ENCODE measurements at places on chromosomes 3 and 15.

DNA sequence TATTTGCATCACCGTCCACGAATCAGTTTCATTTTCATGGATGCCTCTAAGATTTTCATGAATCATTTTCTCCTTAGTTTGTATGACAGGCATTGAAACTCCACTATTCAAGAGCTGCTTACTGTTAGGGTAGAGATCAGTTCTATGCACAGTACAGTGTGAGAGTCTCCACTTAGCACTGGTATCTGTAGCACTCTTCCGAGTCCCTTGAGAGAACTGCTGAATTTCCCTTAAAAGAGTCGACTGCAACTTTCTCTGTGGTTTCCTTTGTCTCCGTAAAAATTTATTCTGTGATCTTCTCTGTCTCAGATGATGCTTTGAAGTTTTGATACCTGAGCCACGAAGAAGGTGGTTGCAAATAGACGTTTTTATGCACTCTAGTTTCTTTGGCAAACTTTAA is 14.8 kb downstream of the GTPBP8 start:
- no peak for DNase-seq

GRCh38 chr3:189158034-189158433 is 13.7 kb upstream of the TPRG1 start:
- no peak for DNase-seq

DNA sequence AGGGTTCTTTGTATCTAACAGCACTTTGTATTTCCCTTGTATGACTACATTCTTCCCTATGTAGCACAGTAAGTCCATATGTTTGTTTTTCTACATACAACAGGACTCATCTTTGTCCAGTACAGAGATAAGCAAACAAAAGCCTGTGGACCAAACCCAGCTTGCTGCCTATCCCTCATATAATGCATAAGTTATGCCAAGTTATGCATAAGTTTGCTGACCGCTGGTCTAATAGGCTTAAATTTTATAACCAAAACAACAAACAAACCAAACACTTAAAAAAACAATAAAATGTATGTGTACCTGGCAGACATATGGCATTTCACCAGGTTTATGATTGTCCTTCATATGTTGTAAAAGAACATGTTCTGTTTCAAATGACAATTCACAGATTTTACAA is 56.0 kb downstream of the ZNF280D start:
- no peak for DNase-seq

GRCh38 chr3:147200545-147200944 is 205.8 kb downstream of the ZIC4 start:
- DNase-seq, result no peak

GRCh38 chr3:3851621-3852323 is 52.5 kb downstream of the LRRN1 start:
- DNase-seq, result no peak

GRCh38 chr15:75349851-75350588 is 3.2 kb downstream of the NEIL1 start:
- DNase-seq, result no peak

- DNase-seq, result no peak
Measured at GRCh38 chr3:57805266-57805665, 49.2 kb downstream of the SLMAP start.

DNA sequence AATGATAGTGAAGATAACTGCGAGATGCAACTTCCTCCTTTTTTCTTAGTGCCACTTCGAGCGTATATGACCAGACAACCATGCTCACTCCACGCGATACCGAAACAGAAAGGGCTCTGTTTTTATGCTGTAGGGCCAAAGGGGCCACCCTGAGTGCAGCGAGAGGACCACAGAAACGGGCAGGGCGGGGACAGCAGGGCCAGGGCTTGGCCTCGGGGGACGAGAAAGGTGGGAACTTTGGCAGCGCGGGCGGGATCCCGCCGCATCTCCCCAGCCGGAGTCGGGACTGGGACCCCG is 483 bp downstream of the VPS13C start:
- DNase-seq, result peak; percentile 58

GRCh38 chr3:186260726-186261125 is 101.3 kb downstream of the DGKG start:
- no peak for DNase-seq

GRCh38 chr3:140717921-140718320 is 40.1 kb downstream of the TRIM42 start:
- peak; percentile 78 for DNase-seq

DNA sequence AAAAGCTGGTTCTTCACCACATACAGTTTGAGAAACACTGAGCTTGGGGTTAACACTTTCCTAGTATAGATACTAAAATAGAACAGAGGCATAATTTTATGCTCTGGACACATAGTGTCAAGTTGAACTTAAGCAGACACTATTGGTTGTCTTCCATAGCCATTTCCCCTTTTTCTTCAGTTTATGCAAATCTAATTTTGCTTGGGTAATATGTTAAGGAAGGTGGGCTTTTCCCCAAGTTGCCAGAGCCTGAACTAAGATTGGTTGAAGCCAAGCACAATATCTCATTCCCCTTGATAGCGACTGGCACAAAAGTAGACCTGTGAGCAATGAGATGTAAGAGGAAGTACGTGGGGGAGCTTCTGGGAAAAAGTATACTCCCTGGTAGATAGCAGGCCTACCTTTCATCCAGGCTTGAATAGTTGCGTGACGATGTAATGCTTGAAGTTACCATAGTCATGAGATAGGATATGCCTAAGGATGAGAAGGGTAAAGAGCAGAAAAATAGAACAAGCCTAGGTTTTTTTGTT is 4.5 kb upstream of the POPDC2 start:
- no peak for DNase-seq

- DNase-seq, result no peak
Measured at GRCh38 chr3:194447657-194448056, 39.1 kb downstream of the ATP13A3 start.

- DNase-seq, result peak; percentile 37
Measured at GRCh38 chr15:34583399-34584329, at the start of gene GOLGA8B. Gene GOLGA8B, minus strand, starts transcription at chr15:34583651. Its CDS starts 47,739 bp downstream, at chr15:34535912.

DNA sequence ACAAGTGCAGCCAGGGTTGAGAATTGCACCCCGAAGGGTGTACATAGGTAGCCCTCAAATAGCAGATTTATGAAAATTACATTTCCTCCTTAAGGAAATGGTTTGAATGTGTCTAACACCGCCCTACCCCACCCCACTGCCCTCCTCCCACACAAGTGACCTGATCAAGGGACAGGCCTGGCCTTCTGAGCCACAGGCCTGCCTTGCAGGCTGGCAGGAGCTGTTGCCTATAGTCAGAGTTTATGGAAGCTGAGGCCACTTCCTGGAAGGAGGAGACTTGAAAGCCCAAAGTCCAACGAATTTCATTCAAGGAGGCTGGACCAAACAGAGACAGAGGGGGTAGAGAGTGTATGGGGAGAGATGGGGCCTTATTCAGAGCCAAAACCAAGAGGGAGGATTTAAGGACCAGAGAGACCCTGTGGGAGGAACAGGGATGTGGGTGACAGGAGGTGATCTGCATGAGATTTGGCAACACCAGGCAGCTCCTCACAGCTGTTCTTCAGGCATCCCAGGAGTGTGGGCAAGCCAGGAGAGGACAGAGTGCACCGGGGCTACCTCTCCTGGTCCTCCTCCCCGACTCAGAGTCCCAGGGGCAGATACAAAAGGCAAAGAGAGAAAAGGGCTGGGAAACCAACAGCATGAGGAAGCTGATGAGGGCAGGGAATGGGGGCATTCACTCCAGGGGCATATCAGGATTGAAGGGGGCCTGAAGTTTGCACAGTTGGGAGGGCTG is 100.4 kb upstream of the HES1 start:
- DNase-seq, result no peak

DNA sequence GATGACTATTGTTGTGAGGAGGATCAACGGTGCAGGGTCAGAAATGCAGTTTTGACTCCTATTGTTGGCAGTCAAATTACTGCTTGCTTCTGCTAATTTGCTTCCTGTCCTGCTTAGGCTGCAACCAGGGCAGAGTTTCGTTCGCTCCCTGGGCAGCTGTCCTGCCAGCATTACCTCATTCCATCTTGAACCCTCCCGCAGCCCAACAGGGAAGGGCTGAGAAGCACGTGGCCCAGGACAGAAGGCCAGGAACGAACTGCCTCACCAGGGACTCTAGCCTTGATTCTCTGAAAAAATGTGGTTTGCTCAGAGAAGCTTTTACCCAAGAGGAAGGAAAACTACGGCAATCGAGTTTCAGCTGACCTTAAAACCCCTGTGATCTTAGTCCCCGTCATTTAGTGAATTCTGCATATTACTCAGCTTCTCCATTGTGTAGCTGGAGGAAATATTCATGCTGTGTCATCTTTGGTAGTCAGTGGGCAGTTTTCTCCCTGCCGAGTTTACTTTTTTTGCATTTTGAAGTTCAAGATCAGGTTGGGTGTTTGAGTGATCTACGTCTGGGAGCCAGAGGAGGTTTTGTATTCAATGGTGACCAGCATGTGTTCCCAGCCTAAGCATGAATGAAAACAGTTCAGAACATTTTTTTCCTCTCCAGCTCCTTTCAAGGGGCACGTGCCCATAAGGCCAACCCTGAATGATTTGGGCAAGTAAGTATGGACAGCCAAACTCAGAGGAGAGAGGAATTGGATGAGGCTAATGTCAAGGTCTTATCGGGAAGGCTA is 23.0 kb downstream of the TLNRD1 start:
- peak; percentile 92 for DNase-seq

- peak; percentile 75 for DNase-seq
Measured at GRCh38 chr3:178982137-178982536, 89.5 kb downstream of the ZMAT3 start.

DNA sequence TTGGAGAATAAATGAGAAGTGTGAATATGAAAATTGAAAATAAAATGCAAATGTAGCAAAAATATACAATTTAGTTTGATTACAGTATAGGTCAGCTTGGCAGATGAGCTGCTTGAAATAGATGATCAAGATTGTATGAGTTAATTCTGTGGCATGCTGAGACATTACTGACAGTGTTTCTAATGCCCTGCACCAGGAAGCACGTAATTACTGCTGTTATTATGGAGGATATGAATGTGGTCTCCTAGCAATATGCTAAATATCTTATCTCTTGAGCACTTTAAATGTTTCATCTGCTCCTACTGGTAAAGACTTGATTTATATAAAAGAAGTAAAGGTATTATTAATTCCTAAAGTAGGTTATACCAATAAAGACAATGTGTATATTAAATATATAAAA is 1015.5 kb downstream of the PLOD2 start:
- DNase-seq, result no peak

GRCh38 chr3:47586746-47587145 is 8.1 kb upstream of the CSPG5 start:
- no peak for DNase-seq

Measured in fibroblast of mammary gland (primary cell).